Inflammatory macrophage treated with lipopolysaccharide for 1 hour (primary cell): ENCODE measurements at places on chromosomes 2 and 18.

- no peak for DNase-seq
These were observed 45.1 kb downstream of the HDAC4 start for GRCh38 chr2:239355724-239356123.

DNA sequence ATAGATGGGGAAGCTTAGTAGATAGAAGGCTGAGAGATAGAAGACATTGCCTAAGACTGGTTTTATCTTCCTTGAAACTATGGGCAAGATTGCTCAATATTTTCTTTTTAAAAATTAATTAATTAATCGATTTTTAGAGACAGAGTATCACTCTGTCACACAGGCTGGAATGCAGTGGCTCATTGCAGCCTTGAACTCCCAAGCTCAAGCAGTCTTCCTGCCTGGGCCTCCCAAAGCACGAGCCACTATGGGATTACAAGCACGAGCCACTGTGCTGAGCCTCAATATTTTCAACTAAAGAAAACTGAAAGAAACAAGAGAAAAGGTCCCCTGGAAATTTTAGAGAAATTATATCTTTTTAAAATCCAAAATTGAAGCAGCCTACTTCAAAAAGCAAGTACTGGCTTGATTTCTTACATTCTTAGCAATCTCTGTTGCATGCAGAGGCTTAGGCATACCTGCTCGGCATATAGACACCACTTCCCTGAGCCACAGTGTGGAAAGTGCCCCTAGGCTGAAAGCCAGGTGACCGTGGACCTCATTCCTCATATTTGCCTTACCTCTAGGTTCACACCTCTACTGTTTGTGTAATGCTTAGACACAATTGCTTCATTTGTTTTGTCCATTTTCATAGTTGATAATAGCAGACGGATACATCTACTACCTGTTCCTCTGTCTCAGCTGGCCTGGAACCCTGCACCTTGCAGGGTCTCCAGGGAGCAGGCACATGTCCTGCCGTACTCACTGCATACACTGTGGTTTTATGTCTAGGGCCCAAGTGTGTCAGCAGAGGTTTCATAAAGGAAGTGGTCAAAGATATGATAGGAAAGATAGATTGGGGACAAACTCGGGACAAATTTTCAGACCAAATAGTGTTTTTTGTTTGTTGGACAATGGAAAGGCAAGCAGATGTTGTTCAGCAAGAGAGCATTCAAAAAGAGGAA is 166.5 kb upstream of the ALPP start:
- DNase-seq, result no peak

GRCh38 chr2:214103276-214104001 is 307.4 kb upstream of the VWC2L start:
- DNase-seq, result no peak

GRCh38 chr2:15582710-15583357 is 8.8 kb upstream of the DDX1 start:
- no peak for DNase-seq

DNA sequence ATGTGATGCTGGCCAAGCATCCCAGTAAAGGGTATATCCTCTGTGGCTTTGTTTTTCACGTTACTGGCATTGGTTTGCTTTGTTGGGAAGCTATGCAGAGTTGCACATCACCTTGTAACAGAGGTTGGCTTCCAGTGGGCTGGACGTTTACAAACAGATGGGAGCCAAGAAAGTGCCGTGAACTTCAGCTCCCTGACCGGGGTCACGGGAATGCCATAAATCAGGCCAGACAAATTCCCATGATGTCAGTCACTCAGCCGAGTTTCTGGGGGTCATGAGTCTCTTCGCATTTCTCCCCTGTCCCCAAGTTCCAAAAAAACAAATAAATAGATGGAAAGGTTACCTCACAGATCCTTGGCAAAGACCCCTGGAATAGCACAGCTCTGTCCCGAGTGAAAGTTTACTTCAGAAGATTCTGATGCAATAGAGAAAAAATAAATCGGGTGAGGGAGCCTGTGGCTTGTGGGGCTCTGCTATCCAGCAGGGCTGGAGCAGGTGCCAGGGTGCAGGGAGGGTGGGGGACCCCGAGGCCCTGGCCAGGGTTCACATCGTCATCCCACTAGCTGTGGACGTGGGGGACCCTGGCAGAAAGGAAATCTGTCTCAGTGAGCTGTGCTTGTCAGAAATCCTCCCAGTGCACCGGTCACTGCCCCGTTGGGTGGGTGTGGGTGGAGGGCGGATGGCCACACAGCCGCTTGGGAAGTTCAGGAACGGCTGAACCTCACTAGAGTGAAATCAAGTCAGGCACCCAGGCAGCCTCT is 27.8 kb downstream of the TWIST2 start:
- DNase-seq, result no peak

DNA sequence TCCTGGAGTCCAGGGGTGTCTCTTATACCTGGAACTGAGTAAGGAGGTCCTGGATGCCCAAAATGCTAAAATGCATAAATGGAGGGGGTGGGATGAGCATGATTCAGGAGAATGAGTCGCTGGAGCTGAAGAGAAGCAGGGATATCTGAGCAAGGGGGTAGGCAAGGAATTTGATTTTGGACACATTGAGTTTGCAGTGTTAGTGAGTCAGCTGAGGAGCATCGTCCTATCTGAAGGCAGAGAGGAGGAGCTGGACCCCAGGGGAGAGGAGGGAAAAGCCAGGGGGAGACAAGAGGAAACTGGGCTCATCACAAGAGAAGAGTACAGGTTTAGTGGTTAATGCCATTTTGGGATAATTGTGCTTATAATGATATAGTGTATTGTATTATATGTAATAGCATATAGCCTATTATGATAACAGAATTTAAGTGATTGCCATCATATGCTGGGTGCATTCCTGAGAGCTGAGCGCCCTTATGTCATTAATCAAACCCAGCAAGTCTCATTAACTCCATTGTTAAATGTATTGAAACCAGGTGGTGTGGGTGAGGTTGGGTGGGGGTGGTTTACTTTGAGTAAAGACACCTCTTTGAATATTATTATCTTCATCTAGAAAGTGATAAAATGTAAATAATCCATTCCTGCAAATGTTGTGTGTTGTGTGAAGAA is 12.4 kb downstream of the EHD3 start:
- DNase-seq, result no peak

DNA sequence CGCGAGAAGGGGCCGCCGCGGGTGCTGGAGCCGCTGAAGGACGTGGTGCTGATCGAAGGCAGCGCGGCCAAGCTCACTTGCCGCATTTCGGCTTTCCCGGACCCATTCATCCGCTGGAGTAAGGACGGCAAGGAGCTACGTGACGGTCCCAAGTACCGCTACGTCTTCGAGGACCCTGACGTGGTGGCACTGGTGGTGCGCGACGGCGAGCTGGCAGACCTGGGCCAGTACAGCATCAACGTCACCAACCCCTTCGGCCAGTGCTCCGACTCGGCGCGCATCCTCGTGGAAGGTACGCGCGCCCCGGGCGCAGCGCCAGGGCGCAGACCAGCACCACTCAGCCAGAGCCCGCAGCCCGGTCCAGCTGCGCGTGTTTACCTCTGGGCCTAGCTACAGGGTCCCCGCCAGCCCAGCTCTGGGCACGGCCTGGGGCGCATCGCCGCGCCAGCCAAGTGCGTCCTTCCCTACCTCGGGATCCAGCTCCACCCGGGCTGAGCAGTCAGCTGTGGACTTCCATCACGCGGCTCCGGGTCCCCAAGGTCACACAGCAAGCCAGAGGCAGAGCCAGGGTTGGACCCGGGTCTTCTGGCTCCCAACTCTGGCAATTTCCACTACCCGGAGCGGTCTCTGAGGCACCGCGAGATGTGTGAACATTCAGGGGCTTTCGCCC is 1.7 kb upstream of the GMPPA start:
- DNase-seq, result no peak

GRCh38 chr2:134782792-134783191 is 55.6 kb upstream of the ACMSD start:
- DNase-seq, result peak; percentile 51

GRCh38 chr2:16765356-16765755 is 99.7 kb upstream of the CYRIA start:
- DNase-seq, result no peak

- DNase-seq, result peak; percentile 14
These were observed 37.2 kb upstream of the BIN1 start for GRCh38 chr2:127143841-127144782.

DNA sequence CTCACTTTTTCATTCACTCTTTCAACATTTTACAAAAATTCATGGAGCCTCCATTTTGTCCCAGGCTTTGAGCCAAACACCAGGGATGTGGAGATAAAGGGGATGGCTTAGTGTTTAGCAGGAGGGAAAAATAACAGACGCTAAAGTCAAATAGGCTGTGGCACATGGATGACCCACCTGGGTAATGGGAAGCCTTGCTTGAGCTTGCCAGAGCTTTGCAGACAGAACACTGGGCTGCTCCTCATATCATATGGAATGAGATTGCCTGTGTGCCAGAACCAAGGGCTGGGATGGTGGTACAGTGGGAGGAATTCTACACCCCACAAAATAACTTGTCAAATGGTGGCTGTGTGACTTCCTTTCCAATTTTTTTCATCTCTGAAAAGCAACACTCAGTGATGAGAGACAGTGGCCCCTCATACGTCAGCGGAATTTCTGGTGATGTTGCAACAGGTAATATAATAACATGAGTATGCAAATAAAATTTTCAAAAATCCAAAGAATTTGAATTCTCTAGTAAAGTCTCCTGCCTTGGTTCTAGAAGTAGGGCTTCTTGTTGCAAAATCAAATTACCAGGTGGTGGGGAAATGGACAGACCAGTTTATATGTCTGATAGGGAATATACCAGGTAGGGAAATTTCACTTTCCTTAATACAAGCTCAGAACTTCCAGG is 252.9 kb downstream of the CLIP4 start:
- DNase-seq, result no peak

GRCh38 chr2:22854588-22854987 is 530.4 kb upstream of the KLHL29 start:
- no peak for DNase-seq

GRCh38 chr2:184654945-184655344 is 56.6 kb downstream of the ZNF804A start:
- no peak for DNase-seq

DNA sequence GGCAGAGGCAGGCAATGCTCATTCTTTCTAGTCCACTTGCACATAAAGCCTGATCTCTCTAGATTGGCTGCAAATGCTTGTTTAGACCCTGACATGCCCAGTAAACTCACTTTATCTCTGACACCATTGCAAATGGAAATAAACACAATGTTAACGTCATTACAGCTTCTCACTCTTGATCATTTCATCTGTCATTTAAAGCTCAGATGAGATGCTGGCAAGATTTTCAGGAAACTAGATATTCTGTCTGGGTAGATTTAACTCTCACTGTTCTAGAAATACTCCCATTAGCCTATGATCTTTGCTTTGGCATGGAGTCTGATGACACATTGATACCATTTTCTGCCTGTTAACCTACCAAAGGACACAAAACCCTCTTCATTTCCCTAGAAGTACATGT is 320.7 kb upstream of the HNRNPA3 start:
- no peak for DNase-seq

GRCh38 chr2:119697290-119698020 is 18.5 kb downstream of the TMEM177 start:
- DNase-seq, result no peak

- DNase-seq, result no peak
These were observed 269.3 kb upstream of the SETBP1 start for GRCh38 chr18:44411262-44411905.

DNA sequence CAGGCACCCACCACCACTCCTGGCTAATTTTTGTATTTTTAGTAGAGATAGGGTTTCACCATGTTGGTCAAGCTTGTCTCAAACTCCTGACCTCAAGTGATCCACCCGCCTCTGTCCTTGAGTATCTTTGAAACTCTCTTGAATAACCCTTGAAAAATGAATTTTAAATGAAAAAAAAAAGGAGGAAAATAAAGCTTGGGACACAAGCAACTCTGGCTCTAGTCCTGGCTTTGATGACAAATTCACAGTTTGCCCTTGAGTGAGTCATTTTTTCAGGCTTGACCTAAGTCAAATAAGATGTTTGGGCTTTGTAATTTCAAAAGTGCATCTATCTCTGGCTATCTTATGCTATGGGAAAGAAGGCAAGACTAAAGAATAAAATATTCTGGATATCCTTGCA is 79.0 kb upstream of the TRIB2 start:
- no peak for DNase-seq

DNA sequence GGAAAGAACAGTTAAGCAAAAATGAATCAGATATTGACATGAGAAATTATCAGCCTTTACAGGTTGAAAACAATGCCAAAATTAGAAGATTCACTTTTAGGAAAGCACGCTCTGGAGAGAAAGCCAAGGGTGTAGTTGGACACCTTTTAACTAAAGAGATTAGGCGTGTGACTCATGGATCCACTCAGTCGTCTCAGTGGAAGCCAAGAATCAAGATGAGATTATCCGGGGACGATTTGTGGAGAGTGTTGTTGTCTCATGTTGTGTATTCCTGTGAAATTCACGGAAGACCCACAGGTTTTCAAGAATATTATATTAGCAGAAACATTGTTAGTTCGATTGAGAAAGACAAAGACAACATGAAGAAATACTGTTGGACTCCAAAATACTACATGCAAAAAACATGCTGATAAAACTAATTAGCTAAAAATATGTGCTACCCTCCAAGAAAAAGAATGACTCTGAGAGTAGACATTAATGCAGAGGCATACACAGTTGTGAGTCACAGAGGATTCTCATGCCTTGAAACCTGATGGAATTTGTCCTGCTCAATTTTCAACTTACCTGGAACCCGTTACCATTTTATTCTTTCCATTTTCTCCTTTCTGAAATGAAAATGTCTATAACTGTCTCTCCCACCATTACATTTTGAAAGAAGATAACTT is 192.1 kb upstream of the RND3 start:
- DNase-seq, result no peak

GRCh38 chr2:237820421-237820820 is 21.8 kb downstream of the RBM44 start:
- no peak for DNase-seq

GRCh38 chr2:98091738-98092137 is 4.8 kb downstream of the VWA3B start:
- peak; percentile 39 for DNase-seq

DNA sequence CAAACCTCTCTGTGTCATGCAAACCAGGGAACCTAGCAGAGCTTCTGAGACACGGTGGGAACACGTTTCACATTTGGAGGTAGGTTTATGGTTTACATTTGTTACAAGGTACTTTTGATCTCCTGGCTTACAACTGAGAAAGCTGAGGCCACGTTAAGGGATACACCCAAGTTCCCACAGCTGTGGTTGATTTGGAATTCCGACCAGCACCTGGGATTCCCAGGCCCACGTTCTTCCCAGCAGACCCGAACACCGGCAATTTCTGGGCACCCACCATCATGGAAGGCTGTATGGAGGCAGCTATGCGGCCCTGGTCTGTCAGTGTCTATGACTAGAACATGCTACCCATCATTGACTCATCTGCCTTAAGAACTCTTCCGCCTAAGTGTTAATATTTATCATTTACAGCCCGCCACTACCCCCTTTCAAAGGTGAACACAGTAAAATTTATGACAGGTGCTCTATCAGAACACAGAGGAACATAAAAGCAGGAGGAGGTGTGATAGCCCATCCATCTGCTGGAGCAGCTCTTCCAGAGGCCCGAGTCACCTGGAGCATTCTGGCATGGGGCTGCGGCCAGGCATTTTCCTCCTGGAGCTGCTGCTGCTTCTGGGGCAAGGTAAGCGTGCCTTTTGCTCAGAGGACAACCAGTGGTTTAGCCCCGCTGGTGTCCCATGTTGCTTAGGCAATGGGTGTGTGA is at the start of gene PLB1:
PLB1 (plus strand) TSS at position 510 of the 700 bp plus-strand sequence; CDS start at position 565, 55 bp downstream.
- no peak for DNase-seq
